Glutamatergic neuron (in vitro differentiated cells): ENCODE measurements at places on chromosomes 16 and 17. TPM values are rescaled to one million over a fixed set of nuclear protein-coding genes. Genes with fewer than 3 reads are reported as not detected.

- H3K4me3 ChIP-seq: peak overlapping the region; percentile 42
- peaks cover 12% of the 10 kb centered on the region for H3K27me3 ChIP-seq
- H3K27ac ChIP-seq: no peak overlapping the region
- peaks cover 14% of the 10 kb centered on the region for H3K36me3 ChIP-seq
- peak; percentile 45 for DNase-seq
These were observed 25.9 kb downstream of the GRIN2C start for GRCh38 chr17:74833501-74834377.

GRCh38 chr16:86103320-86103719 is 204.4 kb downstream of the IRF8 start:
- no peak overlapping the region for H3K27ac ChIP-seq
- no peaks in the 10 kb centered on the region for H3K4me1 ChIP-seq
- no peak for DNase-seq

- no peak overlapping the region for H3K4me3 ChIP-seq
- no peak overlapping the region for H3K27ac ChIP-seq
- peaks cover 6% of the 10 kb centered on the region for H3K27me3 ChIP-seq
- H3K36me3 ChIP-seq: no peaks in the 10 kb centered on the region
- no peaks in the 10 kb centered on the region for H3K4me1 ChIP-seq
- no peak for DNase-seq
These were observed 42.4 kb upstream of the ZNF629 start for GRCh38 chr16:30829130-30830071.

DNA sequence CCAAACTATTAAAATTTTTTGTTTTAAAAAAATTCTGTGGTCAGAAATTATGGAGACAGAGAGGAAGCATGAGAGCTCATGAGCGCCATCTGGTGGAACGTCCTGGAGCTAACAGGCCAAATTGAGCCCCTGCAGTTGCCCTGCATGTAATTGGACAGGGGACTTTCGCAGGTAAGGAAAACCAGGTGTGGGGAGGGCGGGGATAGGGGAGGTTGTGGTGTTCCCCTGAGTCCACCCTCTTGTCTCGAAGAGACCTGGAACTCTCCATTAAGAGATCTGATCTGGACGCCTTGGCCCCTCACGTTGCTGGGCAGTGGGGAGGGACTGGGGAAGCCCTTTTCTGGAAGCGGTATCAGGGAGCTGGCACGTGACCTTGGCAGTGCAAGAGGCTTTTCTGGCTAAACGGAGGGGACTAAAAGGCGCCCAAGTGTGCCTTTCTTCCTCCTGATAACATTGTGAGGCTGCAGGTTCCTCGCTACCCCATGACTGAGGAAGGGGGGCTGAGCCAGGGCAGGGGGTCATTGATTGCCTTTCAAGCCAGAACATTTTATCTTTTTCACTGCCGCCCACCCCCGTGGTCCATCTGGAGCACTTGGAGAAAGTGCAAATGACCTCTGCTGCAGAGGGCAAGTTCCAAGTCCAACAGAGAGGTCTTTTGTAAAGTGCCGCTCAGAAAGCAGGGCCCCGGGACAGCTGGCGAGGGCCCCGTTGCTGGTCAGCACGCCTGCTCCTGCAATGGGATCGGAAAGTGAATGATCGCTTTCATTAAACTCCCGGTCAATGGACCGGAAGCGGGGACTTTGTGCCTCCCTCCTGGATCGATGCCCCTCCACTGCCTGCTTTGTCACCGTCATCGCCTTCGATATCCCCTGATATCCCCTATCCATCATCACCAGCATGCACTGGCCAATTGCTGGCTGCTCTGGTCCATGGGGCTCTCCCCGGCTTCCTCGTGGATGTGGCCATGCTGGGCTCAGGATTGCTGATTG is 18.4 kb downstream of the PDILT start:
- H3K4me3 ChIP-seq: no peak overlapping the region
- H3K36me3 ChIP-seq: no peaks in the 10 kb centered on the region
- DNase-seq: peak; percentile 83
- H3K27me3 ChIP-seq: no peaks in the 10 kb centered on the region
- H3K4me1 ChIP-seq: no peaks in the 10 kb centered on the region

CDRT15 gene
- total RNA-seq: not detected

- no peak overlapping the region for H3K4me3 ChIP-seq
- H3K27ac ChIP-seq: peak overlapping the region; percentile 38
- peaks cover 7% of the 10 kb centered on the region for H3K27me3 ChIP-seq
- no peak for DNase-seq
- peaks cover 14% of the 10 kb centered on the region for H3K4me1 ChIP-seq
These were observed 62.9 kb downstream of the PRMT7 start for GRCh38 chr16:68373528-68374245.

- no peak for DNase-seq
- no peaks in the 10 kb centered on the region for H3K36me3 ChIP-seq
- H3K4me1 ChIP-seq: no peaks in the 10 kb centered on the region
These were observed 185.7 kb upstream of the IRX6 start for GRCh38 chr16:55138298-55138697.

GRCh38 chr17:41433586-41433985 is 7.2 kb downstream of the KRT38 start:
- H3K4me1 ChIP-seq: no peaks in the 10 kb centered on the region
- no peaks in the 10 kb centered on the region for H3K27me3 ChIP-seq
- H3K36me3 ChIP-seq: no peaks in the 10 kb centered on the region
- no peak for DNase-seq
- H3K27ac ChIP-seq: no peak overlapping the region

ENKD1 gene
- total RNA-seq: 19.0 TPM
